ENCODE measurements at places on chromosomes 3 and 15.

GRCh38 chr3:197350446-197350845 lies 52.0 kb upstream of the DLG1 start:
- DNase-seq: no peak

- DNase-seq: peak; percentile 6
These were observed 38.7 kb upstream of the CCDC50 start for GRCh38 chr3:191290311-191291025.

DNA sequence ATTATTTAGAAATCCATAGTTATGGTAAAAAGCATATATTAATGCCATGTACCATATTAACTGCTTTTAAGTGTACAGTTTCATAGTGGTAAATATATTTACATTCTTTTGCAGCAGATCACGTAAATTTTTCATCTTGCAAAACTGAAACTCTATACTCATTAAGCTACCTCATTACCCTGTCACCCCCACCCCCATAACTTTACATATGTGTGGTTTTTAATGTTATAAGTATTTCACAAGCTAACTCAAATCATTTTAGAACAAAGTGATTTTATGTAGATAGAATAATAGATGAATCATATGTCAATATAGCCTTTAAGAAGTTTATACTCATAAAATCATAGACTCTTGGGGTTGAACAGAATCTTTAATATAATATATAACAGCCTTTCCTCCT lies 7.1 kb upstream of the TP63 start:
- DNase-seq: no peak

- no peak for DNase-seq
These were observed 36.1 kb downstream of the FBXL2 start for GRCh38 chr3:33313331-33313730.

DNA sequence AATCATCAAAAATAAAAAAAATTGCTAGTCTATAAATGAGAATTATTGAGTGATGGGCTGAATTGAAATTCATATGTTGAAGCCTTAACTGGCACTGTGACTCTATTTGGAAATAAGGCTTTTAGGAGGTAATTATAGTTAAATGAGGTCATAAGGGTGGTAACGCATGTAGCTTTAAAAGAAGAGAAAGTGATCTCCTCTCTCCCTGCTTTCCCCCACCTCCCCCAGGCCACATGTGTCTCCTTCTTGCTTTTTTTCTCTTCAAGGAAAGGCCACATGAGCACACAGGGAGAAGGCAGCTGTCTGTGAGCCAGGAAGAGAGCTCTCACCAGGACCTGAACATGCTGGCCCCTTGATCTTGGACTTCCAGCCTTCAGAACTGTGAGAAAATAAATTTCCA lies 48.2 kb upstream of the ARPP19 start:
- DNase-seq: no peak

DNA sequence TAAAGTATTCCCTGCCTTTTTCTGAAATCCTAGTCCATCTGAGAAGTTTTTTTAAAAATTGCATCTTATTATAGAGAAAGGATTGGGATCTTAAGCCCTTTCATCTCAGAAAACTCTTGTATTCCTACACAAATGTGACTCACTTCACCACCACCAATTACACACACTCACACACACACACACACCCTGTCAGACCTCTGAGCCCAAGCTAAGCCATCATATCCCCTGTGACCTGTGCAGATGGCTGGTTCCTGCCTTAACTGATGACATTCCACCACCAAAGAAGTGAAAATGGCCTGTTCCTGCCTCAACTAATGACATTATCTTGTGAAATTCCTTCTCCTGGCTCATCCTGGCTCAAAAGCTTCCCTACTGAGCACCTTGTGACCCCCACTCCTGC lies 1181.9 kb downstream of the ROBO2 start:
- DNase-seq: no peak

DNA sequence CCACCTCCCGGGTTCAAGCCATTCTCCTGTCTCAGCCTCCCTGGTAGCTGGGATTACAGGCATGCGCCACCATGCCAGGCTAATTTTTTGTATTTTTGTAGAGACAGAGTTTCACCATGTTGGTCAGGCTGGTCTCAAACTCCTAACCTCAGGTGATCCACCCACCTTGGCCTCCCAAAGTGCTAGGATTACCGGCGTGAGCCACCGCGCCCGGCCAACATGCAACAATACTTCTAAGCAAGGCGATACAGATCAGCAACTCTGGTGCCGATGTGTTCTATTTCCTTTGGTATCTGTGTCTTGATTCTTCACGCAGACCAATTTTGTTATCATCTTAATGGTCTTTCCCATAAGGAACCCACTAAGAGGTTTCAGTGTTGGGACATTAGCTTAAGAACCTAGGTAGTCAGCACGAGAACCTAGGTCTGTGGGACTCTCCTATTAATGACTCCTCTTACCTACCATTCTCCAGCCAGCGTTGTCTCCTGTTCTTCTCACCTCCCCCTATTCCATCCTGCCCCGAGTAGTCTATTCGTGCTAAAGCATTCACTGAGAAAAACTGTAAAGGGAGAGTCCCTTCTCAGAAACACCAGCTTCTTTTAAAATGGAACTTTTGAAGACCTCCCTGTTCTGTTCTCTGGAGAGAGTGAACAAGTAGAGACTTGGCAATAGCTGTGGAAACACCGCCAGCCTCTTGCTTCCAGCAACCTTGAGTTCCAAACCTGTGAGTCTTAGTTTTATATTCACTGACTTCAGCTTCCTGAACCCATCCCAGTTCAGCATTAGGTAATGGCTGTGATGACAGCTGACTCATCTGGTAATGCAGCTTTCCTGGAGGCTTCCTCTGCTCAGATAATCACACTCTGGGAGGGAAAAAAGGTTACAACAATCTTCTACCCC lies 61.2 kb downstream of the TSC22D2 start:
- no peak for DNase-seq

DNA sequence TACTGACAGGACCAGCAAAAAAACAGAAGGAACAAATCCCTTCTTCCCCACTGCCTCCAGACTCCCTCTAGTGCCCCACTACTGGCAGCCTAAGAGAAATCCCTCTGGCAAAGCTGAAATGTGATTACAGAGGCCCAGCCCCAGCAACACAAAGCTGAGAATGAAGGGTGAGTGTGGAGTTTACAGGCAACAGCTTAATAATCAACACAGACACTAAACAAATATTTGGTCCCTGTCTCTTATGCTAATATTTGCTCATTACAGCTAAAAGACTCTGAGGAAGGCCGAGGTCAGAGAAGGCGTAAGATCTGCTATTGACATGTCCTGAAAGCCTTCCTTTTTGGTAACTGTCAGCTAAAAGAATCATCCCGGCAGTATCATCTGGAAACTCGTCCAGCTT lies 308.5 kb upstream of the RASGRP1 start:
- DNase-seq: no peak

- no peak for DNase-seq
These were observed 88.7 kb downstream of the BTD start for GRCh38 chr3:15690230-15690629.

- no peak for DNase-seq
These were observed 20.8 kb upstream of the CAPN3 start for GRCh38 chr15:42338500-42338899.
